ENCODE measurements at places on chromosomes 1 and 21.
A peak's percentile ranks its signal among the peaks of the same experiment; 100 is the strongest.

DNA sequence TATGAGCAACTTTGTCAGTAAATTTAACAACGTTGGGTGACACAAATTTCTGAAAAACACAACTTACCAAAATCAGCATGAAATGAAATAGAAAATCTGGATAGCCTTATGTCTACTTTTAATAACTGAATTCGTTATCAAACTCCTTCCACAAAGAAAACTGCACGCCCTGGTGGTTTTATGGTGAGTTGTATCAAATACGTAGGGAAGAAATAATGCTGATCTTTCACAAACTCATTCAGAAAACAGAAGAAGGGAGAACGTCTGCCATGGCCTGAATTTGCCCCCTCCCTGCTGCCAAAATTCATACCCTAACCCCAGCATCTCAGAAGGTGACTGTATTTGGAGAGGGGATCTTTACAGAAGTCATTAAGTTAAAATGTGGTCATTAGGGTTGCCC, 50.0 kb upstream of the COL18A1 start:
- no peak for DNase-seq

DNA sequence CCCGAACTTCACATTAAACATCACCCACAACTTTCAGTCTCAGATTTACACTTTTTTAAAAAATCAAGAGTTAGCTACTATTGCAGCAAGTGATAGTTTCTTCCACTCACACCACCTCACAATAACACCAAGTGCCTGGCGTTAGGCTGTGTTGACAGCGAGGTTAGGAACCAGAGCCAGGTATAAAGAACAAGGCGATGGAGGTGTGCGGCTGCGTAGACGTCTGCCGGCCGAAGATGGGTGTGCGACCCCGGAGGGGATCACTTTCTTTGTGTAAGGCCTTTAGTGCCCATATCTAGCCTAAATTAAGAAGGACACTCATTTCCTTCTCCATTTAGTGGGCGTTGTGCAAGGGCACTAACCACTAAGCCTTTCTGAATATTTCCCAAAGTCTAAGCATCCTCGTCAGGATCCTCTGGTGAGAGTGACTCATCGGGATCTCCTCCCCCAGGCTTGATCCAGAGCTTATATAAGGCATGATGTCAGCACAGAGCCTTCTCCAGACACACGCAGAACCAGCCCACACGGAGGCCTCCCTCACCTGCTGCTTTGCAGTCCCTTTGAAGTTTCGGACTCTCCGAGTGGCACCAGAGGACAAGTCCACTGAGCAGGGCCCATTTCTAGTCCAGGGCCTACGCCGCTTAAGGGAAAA, 11.8 kb downstream of the NHLH2 start:
- no peak for DNase-seq

DNA sequence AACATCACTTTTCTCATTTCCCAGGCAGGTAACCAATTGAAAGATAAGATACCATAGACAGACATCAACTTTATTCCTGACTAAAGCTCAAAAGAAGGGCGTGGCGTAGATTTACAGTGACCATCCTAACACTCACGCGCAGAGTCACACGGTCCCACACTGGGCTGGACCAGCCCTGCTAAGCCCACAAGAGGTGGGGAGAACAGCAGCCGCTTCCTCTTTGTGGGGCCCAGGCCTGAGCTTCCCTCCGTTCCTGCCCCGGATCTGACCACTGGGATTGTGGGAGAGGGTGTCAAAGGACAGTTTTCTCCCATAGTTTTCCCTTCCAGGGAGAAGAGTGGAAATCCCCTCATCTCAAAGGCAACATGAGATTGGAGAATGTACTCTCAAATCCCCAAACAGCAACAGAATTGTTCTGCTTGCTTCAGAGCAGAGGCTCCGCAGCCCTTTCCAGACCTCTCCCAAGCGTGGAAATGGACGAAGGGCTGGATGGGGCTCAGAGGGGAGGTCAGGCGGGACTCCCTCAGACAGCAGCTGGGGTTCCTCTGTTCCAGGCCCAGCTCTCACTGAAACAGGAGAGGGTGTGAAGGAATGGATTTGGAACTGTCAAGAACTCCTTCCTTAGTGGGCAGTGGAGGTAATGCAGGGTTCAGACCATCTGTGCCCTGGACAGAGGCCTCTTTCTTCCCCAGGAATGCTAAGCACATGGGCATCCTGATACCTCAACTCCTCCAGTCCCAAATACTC, 33.7 kb downstream of the L1TD1 start:
- DNase-seq: no peak

- no peak for DNase-seq
Observed at GRCh38 chr1:205451202-205451601, 4.6 kb downstream of the BLACAT1 start.

DNA sequence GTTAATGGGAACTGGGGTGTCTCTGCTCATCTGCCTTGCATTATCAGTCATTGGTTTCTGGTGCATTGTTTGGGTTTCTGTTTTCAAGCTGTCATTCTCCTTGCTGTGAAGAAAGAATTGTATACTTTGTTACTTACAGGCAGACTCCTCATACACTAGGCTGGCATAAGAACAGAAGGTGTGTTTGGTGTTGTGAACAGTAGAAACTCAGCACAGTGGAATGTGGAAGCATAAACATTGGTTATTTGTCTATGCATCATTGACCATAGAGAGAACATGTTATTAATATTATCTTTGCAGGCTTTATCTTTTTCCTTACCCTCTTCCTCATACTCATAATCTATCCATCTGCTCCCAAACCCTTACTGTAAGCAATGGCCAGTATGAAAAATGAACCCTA, 18.2 kb downstream of the C1orf87 start:
- DNase-seq: no peak

DNA sequence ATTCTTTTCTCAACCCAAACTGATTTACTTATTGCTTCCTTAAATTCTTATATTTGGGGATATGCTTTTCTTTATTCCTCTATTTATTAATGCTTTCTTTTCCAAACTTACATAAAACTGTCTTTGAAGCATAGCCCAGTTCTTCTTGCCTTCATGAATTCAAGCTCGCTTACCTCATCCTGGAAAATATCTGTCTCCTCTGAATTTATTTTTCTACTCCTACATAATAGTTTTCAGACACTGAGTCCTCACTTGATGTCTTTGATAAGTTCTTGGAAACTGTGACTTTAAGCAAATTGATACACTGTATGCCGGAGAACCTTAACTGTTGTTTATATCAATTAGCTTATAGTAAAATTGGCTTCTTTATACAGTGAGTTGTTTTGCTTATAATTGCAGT, 93.8 kb downstream of the ZFYVE9 start:
- no peak for DNase-seq

DNA sequence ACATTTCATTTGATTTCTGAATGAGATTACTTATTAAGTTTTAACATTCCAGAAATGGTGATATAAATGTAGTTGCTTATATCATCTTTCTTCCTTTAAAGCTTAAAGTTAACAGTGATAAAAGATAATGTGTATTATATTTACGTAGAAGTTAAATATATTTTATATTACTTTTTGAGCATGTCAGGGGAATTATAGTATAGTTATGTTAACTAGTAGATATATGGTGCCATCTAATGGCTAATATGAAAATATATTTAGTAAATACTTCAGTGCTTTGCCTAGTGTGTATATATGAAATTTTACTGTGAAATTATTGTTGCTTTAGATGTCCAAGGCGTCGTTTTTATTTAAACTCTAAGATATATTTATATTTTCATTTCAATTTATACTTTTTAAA, 51.5 kb downstream of the SYT14 start:
- DNase-seq: peak; percentile 11

- DNase-seq: peak; percentile 19
Observed at GRCh38 chr21:36639769-36640168, 59.1 kb upstream of the SIM2 start.

- no peak for DNase-seq
Observed at GRCh38 chr1:167706931-167707877, 14.6 kb upstream of the MPZL1 start.

- DNase-seq: no peak
Observed at GRCh38 chr1:55466373-55466772, 251.2 kb upstream of the USP24 start.

GRCh38 chr1:230145953-230146476, 79.0 kb downstream of the GALNT2 start:
- no peak for DNase-seq

GRCh38 chr1:14113271-14113670, 413.3 kb downstream of the PRDM2 start:
- DNase-seq: no peak

- no peak for DNase-seq
Observed at GRCh38 chr21:38455403-38455802, 42.9 kb downstream of the ERG start.

GRCh38 chr1:79585801-79586200, 579.3 kb upstream of the ADGRL4 start:
- DNase-seq: peak; percentile 17

GRCh38 chr21:16974060-16974459, 538.8 kb upstream of the CXADR start:
- DNase-seq: no peak

All from NCI-H146 (cell line).